H9 (cell line): ENCODE measurements at places on chromosomes 7 and 10. TPM values are rescaled to one million over a fixed set of nuclear protein-coding genes. Genes with fewer than 3 reads are reported as not detected.

Gene GIMAP1
- total RNA-seq = not detected in 2 replicates

Gene TMEM140
- not detected in 2 replicates for total RNA-seq

Gene UBE2H
- total RNA-seq = 67.5 and 75.1 TPM in 2 replicates

Gene ARHGEF5
- total RNA-seq = 32.3 and 33.9 TPM in 2 replicates

Gene GATAD1
- total RNA-seq = 33.2 and 36.5 TPM in 2 replicates

Gene GLI3
- 43.0 and 45.0 TPM in 2 replicates for total RNA-seq

Gene FRG2B
- total RNA-seq = not detected in 2 replicates

Gene AKR1C8
- total RNA-seq = not detected in 2 replicates

DNA sequence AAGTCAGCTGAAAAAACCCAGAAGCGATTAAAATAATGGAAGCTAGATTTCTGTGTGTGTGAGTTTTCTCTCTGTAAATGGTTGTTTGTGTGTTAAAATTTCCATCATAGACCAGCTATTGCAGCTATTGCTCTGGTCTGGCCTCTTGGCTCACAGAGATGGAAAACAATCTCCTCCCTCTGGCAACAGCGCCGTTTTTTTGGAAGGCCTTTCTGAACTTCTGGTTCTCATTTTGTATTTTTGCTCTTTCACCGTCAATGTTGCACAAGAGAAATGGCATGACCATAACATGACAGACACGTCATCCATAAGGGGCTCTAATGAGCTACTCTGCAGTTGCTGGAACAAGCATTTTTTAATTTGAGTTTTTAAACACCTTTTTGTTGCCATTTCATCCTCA lies 91.0 kb downstream of the CUBN start:
- DNase-seq = no peak
- no peak overlapping the region for H3K27ac ChIP-seq
- H3K27me3 ChIP-seq = no peaks in the 10 kb centered on the region
- no peaks in the 10 kb centered on the region for H3K4me1 ChIP-seq
- no peak overlapping the region for H3K4me3 ChIP-seq
- H3K36me3 ChIP-seq = no peaks in the 10 kb centered on the region

DNA sequence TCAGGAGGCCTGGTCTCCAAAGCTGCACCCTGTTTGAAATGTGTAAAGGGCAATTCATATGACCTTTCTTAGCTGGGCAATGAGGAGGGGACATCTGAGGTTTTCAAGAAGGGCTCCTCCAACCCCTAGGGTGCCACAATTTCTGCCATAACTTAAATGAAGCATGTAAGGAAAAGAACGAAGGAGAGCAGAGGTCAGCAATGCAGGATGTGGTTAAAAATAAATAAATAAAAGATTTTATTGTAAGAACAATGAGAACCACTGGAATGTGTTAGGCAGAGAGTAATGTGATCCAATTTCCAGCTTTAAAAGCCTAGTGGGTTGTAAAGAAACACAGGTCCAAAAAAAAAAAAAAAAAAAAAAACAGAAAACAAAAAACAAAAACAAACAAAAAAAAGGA lies 673.1 kb downstream of the TNS3 start:
- H3K27ac ChIP-seq = no peak overlapping the region
- no peaks in the 10 kb centered on the region for H3K27me3 ChIP-seq
- H3K4me3 ChIP-seq = no peak overlapping the region
- no peaks in the 10 kb centered on the region for H3K36me3 ChIP-seq
- DNase-seq = no peak

GRCh38 chr7:33399528-33400213 lies 270.3 kb downstream of the BBS9 start:
- no peaks in the 10 kb centered on the region for H3K27me3 ChIP-seq
- H3K4me3 ChIP-seq = no peak overlapping the region
- no peak overlapping the region for H3K27ac ChIP-seq
- no peaks in the 10 kb centered on the region for H3K4me1 ChIP-seq
- no peak for DNase-seq

DNA sequence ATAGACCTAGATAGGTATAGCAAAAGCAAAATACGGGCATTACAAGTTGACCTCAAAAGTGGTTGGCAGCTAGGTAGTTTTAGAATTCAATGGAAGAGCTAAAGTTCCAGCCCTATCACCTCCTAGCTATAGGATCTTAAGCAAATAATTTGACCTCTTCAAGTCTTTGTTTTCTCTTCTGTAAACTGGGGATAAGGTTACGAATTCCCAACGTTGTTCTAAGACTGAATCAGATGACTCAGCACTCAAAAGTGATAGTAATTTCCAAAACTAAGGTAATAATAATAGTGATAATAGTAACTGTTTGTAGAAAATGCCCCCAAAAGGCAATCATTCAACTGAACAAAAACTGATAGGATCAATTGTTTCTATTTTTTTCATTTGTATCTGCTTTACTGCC lies 445.2 kb downstream of the KCNMA1 start:
- H3K27me3 ChIP-seq = no peaks in the 10 kb centered on the region
- no peaks in the 10 kb centered on the region; the same call in 1 of the 2 replicates for H3K4me1 ChIP-seq
- H3K4me3 ChIP-seq = no peak overlapping the region

- H3K27ac ChIP-seq = no peak overlapping the region
- no peaks in the 10 kb centered on the region for H3K36me3 ChIP-seq
- peak; percentile 72 for DNase-seq
- no peaks in the 10 kb centered on the region for H3K4me1 ChIP-seq
These were observed 181.6 kb upstream of the NEBL start for GRCh38 chr10:21078410-21079329.

- H3K4me3 ChIP-seq = no peak overlapping the region
- H3K36me3 ChIP-seq = no peaks in the 10 kb centered on the region
- no peaks in the 10 kb centered on the region for H3K4me1 ChIP-seq
- DNase-seq = no peak
These were observed 60.6 kb upstream of the CSTF2T start for GRCh38 chr10:51759896-51760534.

DNA sequence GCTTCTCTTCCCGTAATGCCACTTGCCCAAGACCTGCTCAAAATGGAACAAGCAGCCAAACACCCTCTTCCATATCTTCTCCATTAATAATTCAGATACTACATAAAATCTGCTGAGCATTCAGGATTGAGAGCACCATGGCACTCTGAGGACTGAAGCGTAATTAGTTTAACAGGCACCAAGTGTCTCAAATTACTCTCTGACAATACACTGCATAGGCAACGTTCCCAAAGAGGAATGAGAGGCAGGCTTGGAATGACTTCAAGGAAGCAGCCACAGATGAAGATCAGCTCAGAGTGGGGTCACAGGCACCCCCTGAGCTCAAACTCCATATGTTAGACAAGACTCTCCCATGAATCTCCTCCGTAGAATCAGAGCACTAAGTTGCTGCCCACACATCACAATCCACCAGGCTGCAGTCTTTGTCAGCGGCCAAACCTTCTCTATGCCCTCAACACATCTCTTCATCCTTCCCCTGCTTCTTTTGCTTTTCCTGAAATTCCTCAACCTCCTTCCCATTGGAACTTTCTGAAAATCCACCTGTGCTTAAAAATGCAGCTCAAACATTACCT lies 4.7 kb upstream of the ABLIM1 start:
- H3K4me1 ChIP-seq = peaks cover 6% of the 10 kb centered on the region
- no peaks in the 10 kb centered on the region for H3K36me3 ChIP-seq
- H3K27ac ChIP-seq = no peak overlapping the region
- no peak for DNase-seq

DNA sequence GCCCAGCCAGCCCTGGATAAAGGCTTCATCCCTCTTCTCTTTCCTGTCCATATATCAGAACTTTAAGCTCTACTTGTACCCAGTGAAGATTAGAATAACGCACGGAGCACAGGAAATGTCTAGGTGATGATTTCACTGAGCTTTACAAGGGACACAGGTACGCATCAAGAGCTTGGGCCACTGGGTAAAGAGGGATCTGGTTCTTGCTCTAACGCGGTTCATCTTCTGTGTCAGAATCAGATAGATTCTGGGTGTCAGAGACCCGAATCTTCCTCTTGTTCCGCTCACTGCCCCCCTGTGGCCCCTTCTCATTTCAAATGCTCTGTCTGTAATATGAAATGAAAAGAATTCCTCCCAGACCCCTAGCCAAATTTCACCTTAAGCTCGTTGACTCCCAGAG lies 24.7 kb downstream of the IL2RA start:
- H3K4me1 ChIP-seq = no peaks in the 10 kb centered on the region
- no peak for DNase-seq
- H3K27me3 ChIP-seq = no peaks in the 10 kb centered on the region
- H3K27ac ChIP-seq = no peak overlapping the region
- H3K36me3 ChIP-seq = no peaks in the 10 kb centered on the region

GRCh38 chr10:93390306-93391090 lies 91.6 kb downstream of the MYOF start:
- no peak overlapping the region for H3K27ac ChIP-seq
- no peaks in the 10 kb centered on the region for H3K27me3 ChIP-seq
- H3K4me1 ChIP-seq = no peaks in the 10 kb centered on the region
- H3K36me3 ChIP-seq = no peaks in the 10 kb centered on the region
- H3K4me3 ChIP-seq = no peak overlapping the region
- no peak for DNase-seq

- H3K27me3 ChIP-seq = no peaks in the 10 kb centered on the region
- H3K36me3 ChIP-seq = peaks cover 11% of the 10 kb centered on the region
- no peaks in the 10 kb centered on the region for H3K4me1 ChIP-seq
- no peak for DNase-seq
- H3K4me3 ChIP-seq = no peak overlapping the region
These were observed 74.1 kb downstream of the C10orf67 start for GRCh38 chr10:23270531-23270930.

DNA sequence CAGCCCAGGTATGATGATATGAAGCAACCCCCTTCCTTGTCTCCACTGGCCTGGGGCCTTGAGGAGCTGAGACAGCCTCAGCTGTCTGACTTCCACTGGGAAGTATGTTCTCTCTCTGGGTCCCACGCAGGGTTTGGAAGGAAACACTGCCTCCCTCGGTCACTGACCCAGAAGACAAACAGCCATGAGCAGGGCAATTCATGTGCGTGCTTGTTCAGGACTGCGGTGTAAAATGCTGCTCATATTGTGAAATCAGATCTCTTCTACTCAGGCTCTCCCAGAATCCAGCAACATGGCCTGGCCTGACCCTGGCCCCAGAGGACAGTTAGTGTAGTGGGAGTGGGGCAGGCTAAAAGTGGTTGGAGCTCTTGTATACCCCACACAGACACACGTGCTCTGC lies 2.8 kb downstream of the CLCN1 start:
- no peak for DNase-seq
- H3K36me3 ChIP-seq = no peaks in the 10 kb centered on the region; the same call in 2 of the 3 replicates
- no peaks in the 10 kb centered on the region for H3K4me1 ChIP-seq
- H3K4me3 ChIP-seq = no peak overlapping the region
- no peaks in the 10 kb centered on the region for H3K27me3 ChIP-seq

GRCh38 chr10:100568912-100569311 lies 33.2 kb downstream of the HIF1AN start:
- no peaks in the 10 kb centered on the region; the same call in 1 of the 2 replicates for H3K4me1 ChIP-seq
- peak; percentile 2 for DNase-seq
- no peaks in the 10 kb centered on the region for H3K36me3 ChIP-seq
- H3K27me3 ChIP-seq = no peaks in the 10 kb centered on the region; the same call in 1 of the 2 replicates
- no peak overlapping the region for H3K4me3 ChIP-seq
- no peak overlapping the region for H3K27ac ChIP-seq

GRCh38 chr7:100190048-100190711 lies 12.5 kb downstream of the STAG3 start:
- H3K27ac ChIP-seq = no peak overlapping the region
- no peak overlapping the region for H3K4me3 ChIP-seq
- DNase-seq = no peak
- H3K36me3 ChIP-seq = no peaks in the 10 kb centered on the region
- no peaks in the 10 kb centered on the region; the same call in 1 of the 2 replicates for H3K27me3 ChIP-seq
- H3K4me1 ChIP-seq = no peaks in the 10 kb centered on the region

- no peaks in the 10 kb centered on the region for H3K36me3 ChIP-seq
- no peak for DNase-seq
- H3K27ac ChIP-seq = no peak overlapping the region
- H3K27me3 ChIP-seq = no peaks in the 10 kb centered on the region
- H3K4me1 ChIP-seq = no peaks in the 10 kb centered on the region
- H3K4me3 ChIP-seq = no peak overlapping the region
These were observed 15.2 kb downstream of the NPY start for GRCh38 chr7:24299192-24299591.
